ENCODE measurements at places on chromosomes 1 and 21. TPM values are rescaled to one million over a fixed set of nuclear protein-coding genes. Genes with fewer than 3 reads are reported as not detected.

The PADI4 gene
- 1.0 TPM for total RNA-seq

The KRTAP22-2 gene
- total RNA-seq, result not detected

The ZNF695 gene
- 1.0 TPM for total RNA-seq

The OR2L2 gene
- total RNA-seq, result not detected

The CD1E gene
- not detected for total RNA-seq

The PRAMEF12 gene
- total RNA-seq, result not detected

The KCNE1 gene
- total RNA-seq, result 0.26 TPM

The PADI1 gene
- total RNA-seq, result not detected

The SLC22A15 gene
- 0.60 TPM for total RNA-seq

The HAX1 gene
- total RNA-seq, result 110 TPM

The ZSWIM5 gene
- total RNA-seq, result 0.50 TPM
